Stimulated activated CD8-positive, alpha-beta memory T cell treated with anti-CD3 and anti-CD28 coated beads, Interleukin-15, amount 100 ng/mL, for 1 hour (primary cell): ENCODE measurements at places on chromosomes 16 and 17.

DNA sequence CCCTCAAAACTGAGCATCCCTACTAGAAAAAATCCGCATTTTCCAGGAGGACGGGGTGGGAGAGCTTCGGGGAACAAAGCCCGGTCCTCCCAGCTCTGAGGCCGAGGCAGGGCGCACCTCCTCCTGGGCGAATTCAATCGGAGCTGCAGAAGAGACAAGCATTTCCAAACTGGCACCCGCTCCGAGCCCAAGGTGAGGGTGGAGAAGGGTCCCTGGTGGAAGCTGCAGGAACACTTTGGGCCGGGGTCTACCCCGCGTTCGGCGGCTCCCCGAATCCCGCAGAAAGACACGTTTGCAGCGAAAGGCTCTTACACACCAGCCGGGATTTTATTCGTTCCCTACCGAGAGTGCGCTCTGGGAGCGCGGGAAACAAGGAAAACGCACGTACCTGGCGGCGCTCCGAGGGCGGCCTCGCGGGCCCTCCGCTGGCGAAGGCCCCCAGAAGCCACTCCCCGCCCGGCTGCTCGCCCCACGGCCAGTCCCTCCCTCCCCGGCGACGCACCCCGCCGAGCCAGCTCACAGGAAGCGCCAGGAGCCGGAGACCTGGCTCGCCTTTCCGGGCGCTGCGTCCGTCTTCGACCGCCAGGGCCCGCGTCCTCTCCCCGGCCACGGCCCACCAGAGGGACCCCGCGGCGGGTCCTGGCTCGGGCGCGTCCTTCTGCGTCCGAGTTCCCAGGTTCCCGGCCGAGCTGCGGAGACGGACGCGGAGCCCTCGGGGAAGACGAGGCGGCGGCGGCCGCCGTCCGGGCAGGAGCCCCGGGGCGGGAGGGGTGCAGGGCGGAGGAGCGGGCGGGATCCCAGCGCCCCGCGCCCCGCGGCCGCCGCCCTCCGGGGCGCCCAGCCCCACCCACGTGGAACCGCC, 49.8 kb upstream of the BAHCC1 start:
- no peak for DNase-seq

GRCh38 chr16:69328854-69329316, 1.5 kb downstream of the PDF start:
- DNase-seq = no peak

DNA sequence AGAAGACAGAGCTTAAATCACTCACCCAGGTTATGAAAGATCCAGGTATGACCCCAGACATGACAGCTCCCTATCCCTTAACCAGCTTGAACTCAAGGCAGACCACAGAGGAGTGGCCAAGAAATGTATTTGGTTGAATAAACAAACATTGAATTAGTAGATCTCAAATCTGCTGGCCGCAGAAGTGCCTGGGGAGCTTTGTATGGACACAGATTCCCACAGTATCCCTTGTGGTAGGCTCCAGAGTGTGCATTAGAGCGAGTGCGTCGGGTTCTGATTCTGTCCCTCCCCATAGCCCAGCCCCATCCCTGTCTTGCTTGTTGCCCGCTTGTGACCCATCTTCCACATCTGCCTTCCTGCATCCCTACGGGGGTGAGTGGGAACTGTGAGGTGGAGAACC, 118.8 kb upstream of the FOXF1 start:
- DNase-seq = no peak

GRCh38 chr17:68305142-68305541, 13.8 kb downstream of the ARSG start:
- no peak for DNase-seq

DNA sequence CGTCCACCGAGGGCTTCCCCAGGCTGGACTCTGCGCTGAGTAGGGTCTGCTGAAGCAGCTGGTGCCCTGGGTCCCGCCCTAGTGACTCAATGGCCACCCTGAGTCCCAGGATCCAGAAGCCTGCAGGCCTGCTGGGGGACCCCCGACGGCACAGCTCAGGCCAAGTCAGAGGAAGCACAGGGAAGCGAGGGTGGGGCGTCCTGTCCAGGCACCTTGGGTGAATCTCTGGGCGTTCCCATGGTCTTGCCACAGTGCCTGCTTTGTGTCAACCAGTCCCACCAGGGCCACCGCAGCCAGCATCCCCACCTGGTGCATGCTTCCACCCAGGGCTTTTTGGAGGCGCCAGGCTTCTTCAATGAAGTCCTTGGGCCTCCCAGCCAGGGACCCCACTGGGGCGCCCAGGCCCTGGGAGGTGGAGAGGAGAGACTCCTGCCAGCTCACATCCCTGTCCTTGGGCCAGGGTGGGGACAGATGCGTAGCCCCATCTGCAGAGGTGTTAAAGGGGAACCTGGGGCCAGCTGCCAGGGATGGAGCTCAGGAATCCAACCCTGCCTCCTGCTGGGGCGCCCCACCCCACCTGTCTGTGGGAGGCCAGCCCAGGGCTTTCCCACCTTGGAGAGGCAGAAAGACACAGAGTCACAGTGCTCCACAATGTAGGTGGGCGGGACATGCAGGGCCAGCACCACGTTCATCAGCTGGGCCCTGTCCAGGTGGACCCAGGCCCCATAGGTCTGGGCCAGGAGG, 17.8 kb downstream of the TMEM235 start:
- no peak for DNase-seq

DNA sequence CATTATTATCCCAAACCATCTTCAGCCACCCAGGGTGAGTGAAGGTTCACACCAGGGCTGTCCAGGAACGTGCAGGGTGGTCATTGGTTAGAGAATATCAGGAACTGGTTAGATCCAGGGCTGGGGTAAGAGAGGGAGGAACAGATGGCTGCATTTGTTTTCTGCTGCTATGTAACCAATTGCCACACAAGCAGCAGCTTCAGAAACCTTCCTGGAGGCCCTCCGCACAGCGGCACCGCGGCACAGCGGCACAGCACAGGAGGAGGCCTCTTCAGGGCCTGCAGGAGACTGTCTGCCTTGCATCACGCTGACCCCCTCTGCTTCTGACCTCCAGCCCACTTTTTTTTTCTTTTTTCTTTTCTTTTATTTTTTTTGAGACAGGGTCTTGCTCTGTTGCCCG, 86.1 kb downstream of the KCNJ12 start:
- DNase-seq = no peak

GRCh38 chr17:40517286-40517662, 15.9 kb upstream of the TNS4 start:
- no peak for DNase-seq

GRCh38 chr16:8402981-8403843, 187.1 kb downstream of the TMEM114 start:
- no peak for DNase-seq

DNA sequence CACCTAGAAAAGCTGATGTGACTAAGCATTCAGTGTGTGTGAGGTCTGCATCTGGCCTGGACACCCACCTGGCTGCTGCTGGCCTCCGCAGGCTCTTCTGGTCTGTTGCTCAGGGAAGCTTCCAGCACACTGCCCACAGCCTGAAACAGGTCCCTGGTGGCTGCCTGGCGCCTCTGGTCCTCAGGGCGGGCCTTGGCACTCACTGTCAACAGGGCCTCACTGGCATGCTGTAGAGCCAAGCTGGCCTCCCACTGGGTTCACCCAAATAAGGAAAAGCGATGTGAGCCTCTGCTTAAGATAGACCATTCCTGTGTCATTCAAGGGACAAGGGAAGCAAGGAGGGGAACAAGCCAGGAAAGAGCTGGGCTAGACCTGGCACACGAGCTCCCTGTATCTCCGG, 70.6 kb upstream of the BCO1 start:
- no peak for DNase-seq

DNA sequence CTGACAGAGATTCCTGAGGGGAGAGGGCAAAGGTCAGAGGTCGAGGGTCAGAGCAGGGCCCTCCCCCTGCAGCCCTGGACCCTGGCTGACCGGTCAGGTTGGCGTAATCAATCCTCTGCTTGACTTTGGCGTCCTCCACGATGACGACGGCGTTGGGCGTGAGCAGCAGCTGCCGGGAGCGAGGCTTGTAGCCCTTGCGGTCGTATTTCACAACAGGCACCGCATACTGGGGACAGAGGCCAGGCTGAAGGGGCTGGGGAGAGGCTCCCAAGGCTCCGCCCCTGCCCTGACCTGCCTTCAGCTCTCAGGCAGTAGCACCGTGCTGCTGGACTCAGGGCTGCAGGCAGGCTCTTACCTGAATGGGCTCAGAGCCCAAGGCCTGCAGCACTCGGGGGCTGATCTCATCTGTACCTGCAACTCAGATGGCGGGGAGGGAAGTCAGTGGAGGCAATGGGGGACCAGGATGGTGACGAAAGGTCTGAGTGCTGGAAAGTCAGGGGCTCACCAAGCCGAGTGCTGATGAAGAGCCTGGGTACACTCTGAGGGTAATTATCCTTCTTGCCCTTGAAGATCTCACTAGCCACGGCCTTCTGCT, 12.0 kb upstream of the CRK start:
- no peak for DNase-seq

DNA sequence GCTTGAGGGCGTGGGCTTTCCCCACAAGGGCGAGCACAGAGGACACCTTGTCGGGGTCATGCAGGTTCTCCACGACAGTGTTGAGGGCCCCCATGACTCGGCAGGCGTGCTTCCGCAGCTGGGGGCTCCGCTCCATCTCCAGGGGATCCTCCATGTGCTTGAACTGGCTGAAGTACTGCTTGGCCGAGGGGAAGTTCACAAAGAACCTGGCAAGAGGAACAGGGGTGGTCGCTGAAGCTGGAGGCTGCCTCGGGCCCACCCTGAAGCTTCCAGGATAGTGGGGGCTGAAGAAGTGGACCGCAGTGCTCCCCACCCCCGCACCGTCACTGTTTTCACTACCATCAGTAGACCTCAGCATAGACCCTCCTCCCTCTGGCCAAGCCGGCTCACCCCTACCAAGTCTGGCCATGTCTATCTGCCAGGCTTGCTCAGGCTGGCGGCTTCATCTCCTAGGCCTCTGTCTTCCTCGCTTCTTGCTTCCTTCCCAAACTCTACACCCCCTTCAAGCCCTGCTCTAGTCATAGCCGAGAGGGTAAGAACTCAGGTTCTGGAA, 5.9 kb downstream of the CYGB start:
- DNase-seq = no peak

GRCh38 chr17:44007346-44008204, 3.2 kb downstream of the NAGS start:
- DNase-seq = no peak

- DNase-seq = no peak
Observed at GRCh38 chr17:64496348-64496785, 487 bp downstream of the POLG2 start.

DNA sequence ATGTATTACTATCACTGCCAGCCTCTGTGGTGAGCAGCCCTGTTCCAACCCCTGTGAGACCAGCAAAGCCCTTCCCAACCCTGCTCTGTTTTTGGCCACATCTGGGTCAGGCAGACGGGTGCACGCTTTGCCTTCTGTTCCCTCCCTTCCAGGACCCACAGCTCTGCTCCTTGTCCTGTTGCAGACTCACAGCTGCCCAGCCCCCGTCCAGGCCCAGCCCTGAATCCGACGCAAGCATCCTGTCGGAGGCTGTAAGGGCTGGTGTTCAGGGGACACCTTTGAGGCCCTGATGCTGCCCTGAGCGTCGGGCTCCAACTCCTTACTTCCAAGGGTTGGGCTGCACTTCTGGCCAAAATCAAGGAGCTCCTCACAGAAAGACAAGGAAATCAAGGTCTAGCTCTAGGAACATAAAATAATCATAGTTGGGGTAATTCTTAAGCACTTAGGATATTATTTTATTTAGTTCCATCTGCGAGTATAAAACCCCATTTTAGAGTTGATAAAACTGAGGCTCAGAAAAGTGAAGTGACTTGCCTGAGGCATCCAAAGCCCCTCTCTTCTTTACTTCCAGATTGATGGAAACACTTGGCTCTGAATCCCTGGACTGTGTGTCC, 14.3 kb upstream of the SRCIN1 start:
- no peak for DNase-seq

GRCh38 chr17:10758062-10758461, 28.2 kb upstream of the TMEM220 start:
- no peak for DNase-seq

- no peak for DNase-seq
Observed at GRCh38 chr17:79873583-79873982, 34.3 kb upstream of the CBX4 start.
